ENCODE measurements at places on chromosomes 16 and 17.
A peak's percentile ranks its signal among the peaks of the same experiment; 100 is the strongest.

GRCh38 chr17:31877911-31878702, 19.1 kb upstream of the COPRS start:
- DNase-seq, result no peak

GRCh38 chr17:62648251-62648955, 20.9 kb downstream of the MRC2 start:
- DNase-seq, result no peak

GRCh38 chr17:64398320-64398719, 7.7 kb upstream of the PECAM1 start:
- no peak for DNase-seq

- peak; percentile 90 for DNase-seq
Observed at GRCh38 chr16:67480833-67481560, at the start of gene ATP6V0D1. TSS of gene ATP6V0D1 (minus strand) at chr16:67481157. CDS start at chr16:67481086, 71 bp downstream.

DNA sequence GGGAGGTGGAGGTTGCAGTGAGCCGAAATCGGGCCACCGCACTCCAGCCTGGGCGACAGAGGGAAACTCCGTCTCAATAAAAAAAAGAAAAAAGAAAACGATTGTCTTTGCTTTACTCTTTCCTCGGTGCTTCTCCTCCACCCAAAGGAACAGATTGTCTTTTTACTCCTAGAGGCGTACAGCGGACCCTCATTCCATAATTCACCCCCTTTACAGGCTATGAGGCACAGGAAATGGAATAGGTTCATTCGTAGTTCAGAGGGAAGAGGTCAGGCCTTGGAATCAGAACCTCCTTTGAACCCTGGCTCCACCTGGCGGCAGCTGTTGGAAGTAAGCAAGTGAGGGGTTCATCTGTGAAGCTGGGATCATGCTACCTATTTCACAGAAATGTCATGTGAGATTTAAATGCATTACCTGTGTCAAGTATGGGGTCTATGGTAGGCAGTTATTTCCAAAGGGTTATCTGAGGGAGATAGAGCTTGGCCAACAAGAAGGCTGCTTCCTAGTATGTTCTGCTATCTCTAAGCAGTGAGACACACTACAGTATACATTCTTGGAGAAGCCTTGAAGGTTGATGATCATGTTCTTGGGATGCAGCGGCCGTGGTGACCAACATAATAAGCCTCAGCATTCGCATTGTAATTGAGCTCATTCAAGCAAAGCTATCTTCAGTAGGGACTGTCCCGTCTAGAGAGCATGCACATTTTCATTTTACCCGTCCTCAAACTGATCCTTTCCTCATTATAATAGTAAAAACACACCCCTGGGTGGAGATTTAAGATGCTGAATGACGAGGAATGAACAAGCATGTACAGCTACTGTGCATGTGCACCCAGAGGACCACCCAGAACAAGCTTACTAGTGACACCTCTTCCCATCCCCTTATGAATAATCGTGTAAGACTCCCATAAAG, 18.7 kb upstream of the ZNF689 start:
- peak; percentile 56 for DNase-seq

DNA sequence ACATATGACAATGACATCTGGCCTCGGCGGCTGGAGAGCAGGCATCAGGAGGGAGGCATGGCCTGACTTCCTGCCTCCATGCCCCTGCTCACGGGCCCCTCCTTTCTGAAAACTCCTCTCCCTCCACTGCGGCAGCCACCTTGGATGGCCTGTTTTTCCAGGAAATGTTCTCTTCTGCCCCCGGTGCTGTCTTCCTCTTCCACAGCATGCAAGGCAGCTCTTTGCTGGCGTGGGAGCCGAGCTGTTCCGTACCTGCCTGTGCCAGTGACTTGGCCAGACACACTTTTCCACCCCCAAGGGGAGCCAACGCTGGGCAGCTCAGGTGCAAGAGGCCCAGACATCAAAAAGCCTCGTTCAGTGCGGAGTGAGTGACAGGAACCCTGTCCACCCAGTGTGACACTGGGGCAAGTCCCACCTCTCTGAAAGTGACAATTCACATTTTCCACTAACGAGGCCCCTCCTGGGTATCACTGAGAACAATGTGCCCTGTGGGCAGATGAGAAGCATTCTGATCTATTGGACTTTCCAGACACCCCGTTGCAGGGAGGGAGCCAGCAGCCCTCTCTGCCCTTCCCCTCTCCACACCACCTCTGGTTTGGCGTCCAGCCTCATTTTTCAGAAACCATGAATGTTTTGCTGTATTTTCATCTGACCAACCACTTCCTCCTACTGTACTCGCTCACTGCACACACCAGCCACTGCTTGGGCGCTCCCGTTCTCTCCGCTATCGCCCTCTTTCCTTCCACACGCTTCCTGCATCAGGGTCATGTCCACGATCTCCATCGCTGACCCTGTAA, 31.2 kb downstream of the NSMCE1 start:
- no peak for DNase-seq

DNA sequence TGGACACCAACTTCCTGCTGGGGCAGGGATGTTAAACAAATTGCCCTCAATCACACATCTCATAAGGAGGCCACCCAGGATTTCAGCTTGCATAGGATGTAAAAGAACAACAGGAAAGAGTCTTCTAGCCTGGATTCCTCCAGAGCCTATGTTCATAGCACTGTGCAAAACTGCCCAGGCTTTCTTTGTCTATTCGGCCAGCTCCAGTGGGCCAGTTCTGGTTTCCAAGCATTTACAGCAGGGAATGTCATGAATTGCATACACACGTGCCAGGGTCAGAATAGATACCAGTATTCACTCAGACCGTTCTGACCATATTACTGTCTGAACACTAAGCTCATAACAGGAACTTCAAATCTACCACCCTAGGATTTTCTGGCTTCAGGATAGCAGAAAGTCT, 273.2 kb downstream of the CDH8 start:
- no peak for DNase-seq

DNA sequence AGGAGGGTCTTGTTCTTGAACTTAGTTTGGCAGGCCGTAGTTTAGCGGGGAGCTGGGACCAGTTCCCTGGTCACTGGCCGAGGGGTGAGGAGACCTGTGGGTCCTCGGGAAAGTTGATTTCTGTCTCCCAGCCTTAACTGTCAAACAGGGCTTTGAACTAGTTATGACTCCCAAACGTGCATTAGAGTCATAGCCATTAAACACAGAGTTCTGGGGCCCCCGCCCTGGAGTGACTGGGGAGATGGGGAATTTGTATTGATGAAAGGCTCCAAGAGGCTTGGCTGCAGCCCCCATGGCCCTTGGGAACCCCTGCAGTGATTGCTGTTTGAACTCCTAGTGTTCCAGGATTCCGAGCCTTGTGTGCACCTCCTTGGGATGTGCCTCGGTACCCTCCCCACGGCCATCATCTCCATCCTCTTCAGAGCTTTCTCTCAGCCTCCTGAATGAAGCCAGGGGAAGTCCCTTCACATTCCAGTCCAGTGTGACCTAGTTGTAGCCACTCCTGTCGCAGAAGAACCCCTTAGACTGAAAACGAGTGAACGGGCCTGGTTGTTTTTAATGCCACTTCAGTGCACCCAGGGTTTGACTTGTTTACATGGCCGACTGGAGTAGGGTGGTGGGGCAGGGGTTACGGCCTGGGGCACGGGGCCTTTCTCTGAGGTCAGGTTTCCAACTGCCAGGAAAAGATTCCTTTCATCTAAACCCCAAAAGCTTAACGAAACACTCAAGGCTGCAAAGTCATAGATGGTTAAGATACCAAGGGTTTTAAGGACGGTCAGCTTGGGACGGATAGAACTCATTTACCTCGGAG, 1.4 kb downstream of the MPRIP start:
- DNase-seq, result no peak

- no peak for DNase-seq
Observed at GRCh38 chr17:72387487-72387886, 266.7 kb downstream of the SOX9 start.

GRCh38 chr17:12522336-12522735, 143.4 kb upstream of the MYOCD start:
- no peak for DNase-seq

GRCh38 chr17:77445760-77446532, 305.2 kb downstream of the SEC14L1 start:
- no peak for DNase-seq

DNA sequence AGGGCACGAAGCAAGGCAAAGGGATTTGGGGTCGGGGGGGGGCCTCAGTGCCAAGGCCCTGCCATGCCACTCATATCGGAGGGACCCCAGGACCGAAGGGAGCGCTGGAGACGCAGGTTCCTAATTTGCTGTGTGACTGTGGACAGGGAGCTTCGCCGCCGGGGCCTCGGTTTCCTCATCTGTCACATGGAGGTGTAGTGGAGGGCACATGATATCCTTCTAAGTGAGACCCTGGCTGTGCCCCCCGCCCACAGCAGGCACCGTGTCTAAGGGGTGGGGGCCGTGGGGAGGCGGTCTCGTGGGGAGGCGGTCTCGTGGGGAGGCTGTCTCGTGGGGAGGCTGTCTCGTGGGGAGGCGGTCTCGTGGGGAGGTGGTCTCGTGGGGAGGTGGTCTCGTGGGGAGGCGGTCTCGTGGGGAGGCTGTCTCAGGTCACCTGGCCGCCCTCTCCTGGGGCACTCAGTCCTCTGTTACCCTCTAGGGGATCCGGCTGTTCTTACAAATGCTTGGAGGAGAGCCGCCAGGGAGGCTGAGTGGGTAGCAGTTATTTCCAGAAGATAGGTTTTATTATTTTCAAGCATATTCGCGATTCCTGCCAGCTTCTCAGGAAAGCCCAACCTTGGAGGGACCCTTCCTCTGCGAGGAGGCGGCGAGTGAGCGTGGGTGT, 205.0 kb downstream of the NTN1 start:
- no peak for DNase-seq

DNA sequence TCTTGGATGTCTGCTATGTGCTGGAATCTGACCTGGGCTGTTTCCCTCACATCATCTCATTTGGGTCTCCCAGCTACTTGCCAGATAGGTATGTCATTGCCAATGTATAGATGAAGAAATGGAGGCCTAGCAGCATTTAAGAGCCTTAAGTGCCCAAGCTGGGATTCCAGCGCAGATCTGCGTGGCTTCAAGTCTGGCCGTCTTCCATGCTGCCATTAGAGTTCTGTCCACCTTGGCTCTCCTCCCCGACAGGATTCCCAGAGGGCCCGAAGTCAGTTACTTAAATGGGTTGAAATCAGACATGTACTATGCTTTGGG, 33.0 kb upstream of the CCR7 start:
- DNase-seq, result no peak

- no peak for DNase-seq
Observed at GRCh38 chr17:59616253-59616920, 3.3 kb upstream of the CLTC start.

DNA sequence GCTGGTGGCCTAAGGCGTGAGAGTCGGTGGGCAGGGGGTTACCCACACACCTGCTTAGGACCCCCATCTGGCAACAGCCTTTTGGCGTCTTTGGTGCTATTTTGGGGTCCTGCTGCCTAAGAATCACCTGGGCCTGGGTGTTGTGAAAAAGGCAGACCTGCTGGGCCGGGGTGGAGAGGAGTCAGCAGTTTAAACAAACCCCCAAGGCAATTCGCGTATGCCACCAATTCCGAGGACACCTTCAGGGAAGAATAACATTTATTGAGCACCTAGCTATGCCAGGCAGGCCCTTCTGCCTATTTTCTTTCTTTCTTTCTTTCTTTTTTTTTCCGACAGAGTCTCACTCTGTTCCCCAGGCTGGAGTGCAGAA, 53.9 kb upstream of the TOB1 start:
- no peak for DNase-seq

GRCh38 chr17:81193051-81193410, 27.0 kb upstream of the AATK start:
- no peak for DNase-seq

GRCh38 chr16:50088302-50088701, 22.5 kb downstream of the HEATR3 start:
- no peak for DNase-seq

- DNase-seq, result no peak
Observed at GRCh38 chr17:82791532-82791931, 39.7 kb downstream of the TBCD start.

DNA sequence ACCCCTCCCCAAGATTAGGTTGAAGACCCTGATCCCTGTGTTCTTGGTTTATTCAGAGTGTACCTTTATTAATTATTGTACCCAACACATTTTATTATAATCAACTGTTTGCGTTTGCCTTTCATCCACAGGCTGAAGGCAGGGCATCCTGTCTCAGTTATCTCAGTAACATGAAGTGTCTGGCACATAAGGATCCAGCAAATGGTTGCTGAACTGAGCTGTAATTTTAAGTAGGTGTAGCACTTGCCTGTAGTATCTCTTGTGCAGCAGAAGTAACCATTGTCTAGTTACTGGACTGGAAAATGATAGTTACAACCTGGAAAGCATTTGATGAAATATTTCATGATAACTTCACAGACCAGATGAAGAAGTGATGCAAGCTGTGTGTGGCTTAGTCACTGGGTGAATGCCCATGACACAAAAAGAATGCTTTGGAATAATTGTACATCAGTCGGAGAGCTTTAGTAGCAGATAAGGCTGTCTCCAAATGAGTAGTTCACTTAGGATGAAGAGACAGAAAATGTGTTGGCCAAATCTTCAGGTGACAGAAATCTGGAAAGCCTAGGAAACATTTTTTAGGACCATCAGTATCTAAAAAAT, 56.6 kb downstream of the ESRP2 start:
- DNase-seq, result no peak

- no peak for DNase-seq
Observed at GRCh38 chr17:44918006-44918405, 2.7 kb upstream of the GFAP start.

DNA sequence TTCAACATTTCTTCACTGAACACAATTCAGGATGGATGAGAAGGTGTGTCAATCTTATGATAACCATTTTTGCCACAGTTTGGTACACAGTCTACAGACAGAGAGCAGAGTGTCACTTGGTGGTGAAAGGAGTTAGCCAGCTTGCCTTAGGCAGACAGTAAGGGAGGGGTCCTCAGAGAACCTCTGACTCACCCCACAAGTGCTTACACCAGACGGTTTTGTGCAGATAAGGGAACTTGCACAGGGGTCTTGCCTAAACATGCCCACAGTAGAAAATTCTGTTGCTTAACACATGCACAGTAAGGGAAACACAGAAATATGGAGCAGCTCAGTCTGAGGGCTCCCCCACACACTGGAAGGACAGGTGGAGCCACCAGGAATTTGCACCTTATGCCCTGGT, 204.5 kb upstream of the CDH8 start:
- peak; percentile 65 for DNase-seq

DNA sequence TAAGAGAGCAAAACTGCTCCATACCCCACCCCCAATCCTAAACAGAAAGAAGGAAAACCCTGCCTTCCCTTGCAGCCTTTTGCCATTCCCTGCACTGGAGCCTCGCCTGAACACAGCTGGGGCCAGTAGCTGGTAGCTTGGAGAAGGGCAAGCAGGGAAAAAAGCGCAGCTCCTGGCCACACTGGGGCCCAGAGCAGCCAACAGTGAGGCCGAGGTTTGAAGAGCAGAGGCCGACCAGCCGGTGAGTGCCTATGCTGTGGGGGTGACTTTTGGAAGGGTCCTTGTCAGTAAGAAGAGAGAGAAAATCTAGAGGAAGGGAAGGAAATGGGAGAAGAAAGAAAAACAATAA, 3.2 kb upstream of the HOXB9 start:
- no peak for DNase-seq

GRCh38 chr16:79369796-79370195, 230.7 kb downstream of the MAF start:
- no peak for DNase-seq

All from DMS 273 treated with DMSO at 0.1 percent for 48 hours (cell line).